ENCODE measurements at places on chromosomes 4 and X.

DNA sequence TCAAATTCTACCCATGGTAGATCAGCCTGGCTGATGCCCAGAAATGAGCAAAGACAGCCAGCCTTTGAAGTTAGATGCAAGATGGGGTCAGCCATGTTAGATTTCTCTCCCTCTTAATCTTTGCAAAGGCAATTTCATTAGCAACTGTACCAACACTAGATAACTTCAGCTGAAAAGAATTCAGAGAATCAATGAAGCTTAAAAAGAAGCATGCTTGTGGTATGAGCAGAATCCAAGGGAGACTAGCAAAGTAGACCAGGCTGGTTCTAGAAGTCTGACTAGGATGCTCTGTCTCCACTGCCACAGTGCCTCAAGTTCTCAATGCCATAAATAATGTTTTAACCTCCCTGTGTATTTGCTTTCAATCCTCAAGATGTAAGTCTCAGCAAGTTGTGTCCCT, 247.3 kb downstream of the SLC7A11 start:
- DNase-seq: no peak

DNA sequence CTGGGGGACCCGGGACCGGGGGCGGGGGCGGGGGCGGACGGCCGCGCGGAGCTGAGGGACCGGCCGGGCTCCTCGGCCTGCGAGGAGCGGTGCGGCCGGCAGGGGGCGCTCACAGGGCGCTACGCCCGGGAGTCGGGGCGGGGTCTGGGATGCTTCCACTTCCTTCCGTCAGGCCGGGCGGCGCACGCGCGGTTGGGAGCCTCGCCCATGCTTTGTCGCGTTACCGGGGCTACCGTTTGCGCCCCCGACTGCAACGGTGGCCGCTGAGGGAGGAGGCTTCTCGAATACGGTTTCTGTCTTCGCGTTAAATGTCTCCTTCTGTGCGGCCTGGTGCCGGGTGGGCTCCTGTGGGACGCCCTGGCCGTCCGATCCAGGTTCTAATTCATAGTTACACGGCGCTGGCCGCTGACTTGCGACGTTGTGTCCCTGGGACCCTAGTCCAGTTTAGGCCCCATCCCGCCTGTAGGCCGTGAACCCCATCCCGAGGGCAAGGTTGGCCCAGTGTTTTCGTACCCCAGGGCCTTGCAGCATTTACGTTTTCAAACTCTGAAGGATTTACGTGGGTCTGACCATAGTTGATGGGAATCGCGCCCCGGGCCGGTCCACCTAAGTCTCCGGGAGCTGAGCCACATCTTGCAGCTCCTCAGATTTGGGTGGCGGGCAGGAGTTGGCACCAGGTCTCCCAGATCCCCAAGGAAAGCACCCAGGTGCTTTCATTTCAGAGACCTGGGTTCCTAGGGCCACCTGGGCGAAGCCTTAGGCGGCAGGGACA, 549 bp downstream of the MSL3 start:
- DNase-seq: peak; percentile 83

GRCh38 chr4:10753336-10753735, 68.8 kb upstream of the CLNK start:
- DNase-seq: no peak

GRCh38 chr4:7204656-7205387, 12.5 kb downstream of the SORCS2 start:
- no peak for DNase-seq

GRCh38 chrX:39176105-39176504, 374.8 kb downstream of the MID1IP1 start:
- no peak for DNase-seq

GRCh38 chr4:38574559-38575333, 89.3 kb upstream of the KLF3 start:
- DNase-seq: no peak

DNA sequence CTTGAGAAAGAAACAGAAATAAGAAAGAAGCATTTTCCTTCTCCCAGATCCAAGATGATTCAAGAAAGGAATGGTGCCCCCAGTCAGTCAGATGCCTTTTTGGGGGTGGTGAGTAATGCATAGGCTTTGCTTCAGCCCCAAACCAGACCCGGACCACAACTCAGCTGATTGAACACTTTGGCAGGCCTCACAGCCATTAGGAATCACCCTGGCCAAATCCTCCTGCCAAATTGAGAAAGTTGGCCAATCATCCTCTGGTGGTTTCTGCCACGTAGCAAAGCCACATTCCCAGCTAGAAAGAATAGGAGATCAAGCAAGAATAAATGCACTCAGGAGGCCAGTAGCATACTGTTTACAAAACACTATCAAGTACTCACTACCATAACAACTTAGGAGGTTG, 33.7 kb downstream of the FRMD7 start:
- no peak for DNase-seq

DNA sequence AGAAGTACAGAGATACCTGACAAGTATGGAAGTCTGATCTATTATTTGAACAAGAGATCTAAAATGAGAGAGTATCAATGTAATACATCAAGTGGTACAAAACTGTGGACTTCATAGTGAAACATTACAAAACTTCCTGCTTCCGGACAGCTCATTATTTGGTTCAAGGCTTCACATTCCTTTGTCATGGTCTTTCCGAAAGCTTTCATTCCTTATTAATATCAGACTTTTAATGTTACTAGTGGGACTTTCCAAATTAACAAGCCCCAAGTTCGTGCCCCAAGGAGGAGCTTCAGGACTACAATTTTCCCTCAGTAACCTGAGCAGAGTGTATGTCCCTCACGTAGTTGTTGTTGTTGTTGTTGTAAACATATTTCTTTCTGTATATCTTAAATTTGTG, 1.2 kb downstream of the CHIC2 start:
- no peak for DNase-seq

GRCh38 chrX:136395271-136395670, 92.5 kb upstream of the BRS3 start:
- DNase-seq: no peak

GRCh38 chrX:10923466-10923865, 187.7 kb upstream of the HCCS start:
- DNase-seq: no peak

GRCh38 chr4:72358483-72358882, 210.5 kb downstream of the ADAMTS3 start:
- no peak for DNase-seq

DNA sequence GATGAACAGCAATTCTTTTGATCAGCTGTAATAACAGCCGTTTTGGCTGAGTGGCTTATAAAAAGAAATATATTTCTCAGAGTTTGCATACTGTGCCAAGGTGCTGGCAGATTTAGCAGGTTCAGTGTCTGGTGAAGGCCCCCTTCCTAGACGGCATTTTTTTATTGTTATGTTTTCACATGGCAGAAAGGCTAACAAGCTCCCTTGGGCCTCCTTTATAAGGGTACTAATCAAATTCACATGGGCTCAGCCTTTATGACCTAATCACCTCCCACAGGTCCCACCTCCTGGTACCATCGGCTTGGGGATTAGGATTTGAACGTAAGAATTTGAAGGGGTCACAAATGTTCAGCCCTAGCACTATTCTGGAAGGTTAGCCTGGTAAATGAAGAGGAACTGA, 431.9 kb downstream of the SPOCK3 start:
- DNase-seq: no peak

- no peak for DNase-seq
These were observed 215.2 kb upstream of the PSAPL1 start for GRCh38 chr4:7649741-7650531.

- peak; percentile 49 for DNase-seq
These were observed 12.4 kb downstream of the YIPF6 start for GRCh38 chrX:68511255-68511654.

GRCh38 chr4:57071326-57071725, 38.9 kb downstream of the IGFBP7 start:
- no peak for DNase-seq

GRCh38 chrX:20320461-20321159, 53.9 kb upstream of the RPS6KA3 start:
- no peak for DNase-seq

DNA sequence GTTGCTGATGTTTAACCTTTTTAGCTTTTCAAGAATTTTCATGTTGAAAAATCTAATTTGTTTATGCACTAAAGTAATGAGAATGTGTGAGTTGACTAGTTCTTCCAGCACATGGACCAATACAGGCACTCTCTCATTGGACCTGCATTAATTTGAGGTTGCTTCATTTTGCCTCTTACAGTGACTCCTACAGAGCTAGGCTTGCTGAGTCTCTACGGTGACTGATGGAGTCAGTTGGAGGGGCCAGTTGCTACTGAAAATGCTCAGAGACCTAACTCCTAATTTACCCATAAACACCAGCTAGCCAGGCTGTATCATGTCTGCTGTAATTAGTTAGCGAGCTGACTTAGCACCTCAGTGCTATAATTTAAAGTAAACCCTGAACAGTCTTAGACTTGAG, 10.9 kb downstream of the MTHFD2L start:
- no peak for DNase-seq

DNA sequence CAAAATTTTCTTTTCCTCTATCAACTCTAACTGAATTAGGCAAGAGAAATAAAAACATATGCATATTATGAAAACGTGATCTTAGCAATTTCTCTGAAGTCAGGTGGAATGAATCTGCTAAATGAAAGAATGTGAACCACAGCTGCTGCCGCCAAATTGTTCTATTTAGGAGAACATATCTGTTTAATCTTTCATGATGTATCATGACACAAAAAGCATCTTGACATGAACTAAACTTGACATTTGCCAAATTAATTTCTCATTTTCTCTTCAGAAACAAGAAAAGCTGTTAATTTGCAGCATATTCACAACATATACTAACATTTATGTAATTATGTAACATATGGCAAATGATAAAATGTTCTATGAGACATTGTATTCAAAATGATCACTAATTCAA, 1237.9 kb downstream of the TECRL start:
- no peak for DNase-seq

DNA sequence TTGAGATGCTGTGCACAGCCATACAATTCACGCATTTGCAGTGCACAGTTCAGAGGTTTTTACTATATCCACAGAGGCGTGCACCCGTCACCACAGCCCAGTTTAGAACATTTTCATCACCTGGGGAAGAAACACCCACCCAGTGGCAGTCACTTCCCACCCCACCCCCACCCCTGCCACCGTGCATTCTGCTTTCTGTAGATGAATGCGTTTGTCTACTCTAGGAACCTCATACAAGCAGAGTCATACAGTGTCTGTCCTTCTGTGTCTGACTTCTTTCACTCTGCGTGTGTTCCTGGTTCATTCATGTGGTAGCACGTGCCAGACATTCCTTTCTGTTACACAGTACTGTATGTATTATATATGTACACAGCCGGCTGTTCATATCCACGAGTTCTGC, 122.8 kb downstream of the TBL1X start:
- no peak for DNase-seq

- DNase-seq: no peak
These were observed 132.4 kb downstream of the MAGEC1 start for GRCh38 chrX:142036116-142036515.

DNA sequence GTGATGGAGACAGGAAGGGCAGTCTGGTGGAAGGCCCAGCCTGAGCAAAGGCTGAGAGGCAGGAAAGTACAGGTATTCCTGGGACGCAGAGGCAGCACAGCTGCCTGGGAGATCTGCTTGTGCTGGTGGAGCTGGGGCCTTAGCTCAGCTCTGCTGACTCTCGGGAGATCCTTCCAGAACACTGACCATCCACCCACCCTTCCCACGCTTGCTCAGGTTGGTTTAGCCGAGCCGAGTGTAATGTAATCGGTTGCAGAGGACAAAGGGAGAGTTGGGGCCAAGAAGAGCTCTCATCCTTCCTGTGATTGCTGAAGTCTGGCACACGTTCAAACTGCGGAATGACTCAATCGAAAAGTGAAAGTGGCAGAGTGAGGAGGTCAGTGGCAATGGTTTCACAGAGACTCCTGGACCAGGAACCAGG, 43.1 kb upstream of the GPR78 start:
- no peak for DNase-seq

GRCh38 chr4:38822748-38823303, 18.2 kb upstream of the TLR1 start:
- no peak for DNase-seq

DNA sequence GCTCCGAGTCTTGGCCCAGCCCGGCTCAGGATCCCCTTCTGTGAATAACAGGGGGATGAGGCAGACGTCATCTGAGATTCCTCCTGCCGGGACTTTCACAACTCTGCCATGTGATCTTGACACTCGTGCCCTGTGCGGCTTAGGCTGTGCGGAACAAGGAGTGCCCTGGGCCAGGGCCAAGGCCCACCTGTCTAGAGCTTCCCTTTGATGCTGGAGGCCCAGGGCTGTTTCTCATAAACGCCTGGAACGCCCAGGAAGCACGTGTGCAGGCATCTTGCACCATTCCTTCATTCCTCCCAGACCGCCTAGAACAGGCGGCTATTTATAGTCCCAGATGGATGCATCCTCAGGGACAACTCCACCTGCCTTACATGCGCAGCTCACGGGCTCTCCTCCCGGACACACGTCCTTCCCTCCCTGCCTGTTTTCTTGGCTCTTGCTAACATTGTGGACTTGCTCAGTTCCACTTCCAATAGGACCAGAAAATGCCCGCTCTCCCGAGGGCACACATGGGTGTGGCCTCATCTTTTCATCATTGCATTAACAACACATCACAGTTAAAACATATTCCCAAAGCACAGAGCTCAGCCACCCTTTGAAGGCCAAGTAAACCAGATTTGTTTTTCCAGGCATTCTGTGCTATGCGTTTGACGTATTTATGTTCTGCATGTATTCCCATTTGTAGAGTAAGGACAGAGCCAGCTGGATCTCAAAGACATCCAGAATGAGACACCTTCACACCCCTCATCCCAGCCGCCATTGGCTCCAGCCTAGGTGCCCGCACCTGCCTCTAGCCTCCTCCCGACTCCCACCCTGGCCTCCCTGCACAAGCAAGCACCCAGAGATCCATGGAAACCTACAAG, 57.2 kb downstream of the ABLIM2 start:
- no peak for DNase-seq

- no peak for DNase-seq
These were observed 121.1 kb upstream of the SLC4A4 start for GRCh38 chr4:71217688-71218087.

DNA sequence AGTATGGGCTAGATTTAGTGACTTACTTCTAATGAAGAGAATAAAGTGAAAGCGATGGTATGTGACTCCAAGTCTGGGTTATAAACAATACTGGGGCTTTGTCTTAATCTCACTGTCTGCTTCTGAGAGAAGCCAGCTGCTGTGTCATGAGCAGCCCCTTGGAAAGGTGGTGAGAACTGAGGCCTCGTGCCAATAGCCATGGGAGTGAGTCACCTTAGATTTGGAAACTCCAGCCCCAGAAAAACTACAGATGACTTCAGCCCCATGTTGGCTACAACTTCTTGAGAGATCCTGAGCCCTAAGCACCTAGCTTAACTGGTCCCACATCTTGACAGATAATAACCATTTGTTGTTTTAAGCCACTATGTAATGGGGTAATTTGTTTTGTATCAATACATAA, 77.6 kb downstream of the CWH43 start:
- DNase-seq: no peak

DNA sequence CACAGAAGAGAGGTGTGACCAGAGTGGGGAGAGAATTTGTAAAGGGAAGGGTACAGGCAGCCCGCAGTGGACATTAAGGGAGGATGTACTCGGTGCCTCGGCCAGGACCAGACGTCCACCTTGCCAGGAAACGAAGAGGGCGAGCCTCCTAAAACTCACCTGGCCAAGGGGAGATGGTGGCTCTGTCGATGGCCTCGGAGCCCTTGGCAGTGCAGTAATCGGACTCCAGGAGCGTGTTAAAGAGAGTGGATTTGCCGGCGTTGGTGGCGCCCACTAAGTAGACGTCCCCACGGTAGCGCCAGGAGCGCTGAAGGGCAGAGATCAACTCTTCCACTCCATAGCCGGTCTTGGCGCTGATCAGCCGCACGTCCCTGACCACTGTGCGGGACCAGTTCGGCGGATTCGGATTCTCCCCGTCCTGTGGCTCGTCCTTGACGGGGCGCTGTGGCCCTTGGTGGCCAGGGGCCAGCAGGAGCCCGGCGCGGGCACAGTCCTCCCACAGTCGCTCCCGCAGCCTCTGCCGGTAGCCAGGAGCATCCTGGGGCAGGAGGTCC, 1.0 kb downstream of the NOA1 start:
- no peak for DNase-seq
